ENCODE measurements at places on chromosomes 12 and 14.

GRCh38 chr12:109899783-109900751, at the start of gene TCHP:
Gene TCHP (plus strand): TSS chr12:109900274. CDS start chr12:109903027, 2,753 bp downstream.
- DNase-seq: no peak

- DNase-seq: no peak
Measured at GRCh38 chr12:114938487-114939210, 254.7 kb upstream of the TBX3 start.

DNA sequence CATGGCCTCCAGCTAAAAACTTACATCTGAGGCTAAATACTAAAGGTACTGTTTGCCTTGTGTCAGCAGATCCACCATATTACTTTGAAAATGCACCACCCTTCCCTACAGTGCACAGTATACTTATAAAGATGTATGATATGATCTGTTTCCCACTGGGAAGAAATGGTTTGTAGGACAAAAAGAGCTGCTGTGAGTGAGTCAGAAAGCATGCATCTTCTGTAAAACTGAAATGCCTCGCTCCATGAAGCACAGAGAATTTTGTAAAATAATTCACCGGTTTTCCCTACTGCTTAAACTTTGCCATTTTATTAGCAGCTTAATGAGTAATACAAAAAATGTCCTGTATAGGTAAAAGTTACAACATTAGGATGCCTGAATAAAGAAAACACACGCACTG, 68.8 kb downstream of the MDGA2 start:
- DNase-seq: no peak

DNA sequence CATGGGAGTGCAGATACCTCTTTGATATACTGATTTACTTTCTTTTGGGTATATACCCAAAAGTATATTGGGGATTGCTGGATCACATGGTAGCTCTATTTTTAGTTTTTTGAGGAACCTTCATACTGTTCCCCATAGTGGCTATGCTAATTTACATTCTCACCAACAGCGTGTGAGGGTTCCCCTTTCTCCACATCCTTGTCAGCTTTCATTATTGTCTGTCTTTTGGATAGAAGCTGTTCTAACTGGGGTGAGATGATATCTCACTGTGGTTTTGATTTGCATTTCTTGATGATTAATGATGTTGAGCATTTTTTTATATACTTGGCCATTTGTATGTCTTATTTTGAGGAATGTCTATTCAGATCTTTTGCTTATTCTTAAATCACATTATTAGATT, 44.1 kb upstream of the JDP2 start:
- no peak for DNase-seq

- DNase-seq: no peak
Measured at GRCh38 chr12:98185606-98186005, 329.8 kb upstream of the TMPO start.

- DNase-seq: no peak
Measured at GRCh38 chr12:54126029-54126695, 62.6 kb downstream of the SMUG1 start.

GRCh38 chr12:69835081-69835480, 10.1 kb downstream of the MYRFL start:
- no peak for DNase-seq

GRCh38 chr12:75439930-75440329, 40.6 kb upstream of the GLIPR1 start:
- no peak for DNase-seq

DNA sequence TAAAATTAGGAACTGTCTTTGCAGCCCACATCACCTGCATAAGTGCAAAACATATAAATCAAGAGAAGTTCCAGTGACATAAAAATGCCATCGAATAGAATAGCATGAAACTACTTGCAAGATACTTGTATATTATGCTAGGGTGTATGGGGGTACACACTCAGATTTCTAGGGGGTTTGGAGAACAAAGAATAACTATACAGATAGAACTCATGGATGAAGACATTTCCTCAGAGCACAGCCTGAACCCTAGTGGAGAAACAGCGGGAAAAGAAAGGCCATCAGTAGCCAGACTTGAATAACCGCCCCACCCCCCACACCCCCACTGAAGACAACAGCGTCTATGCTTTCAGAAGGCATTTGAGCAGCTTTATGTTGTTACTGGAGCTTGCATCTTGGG, 425.8 kb downstream of the NPAS3 start:
- DNase-seq: no peak

DNA sequence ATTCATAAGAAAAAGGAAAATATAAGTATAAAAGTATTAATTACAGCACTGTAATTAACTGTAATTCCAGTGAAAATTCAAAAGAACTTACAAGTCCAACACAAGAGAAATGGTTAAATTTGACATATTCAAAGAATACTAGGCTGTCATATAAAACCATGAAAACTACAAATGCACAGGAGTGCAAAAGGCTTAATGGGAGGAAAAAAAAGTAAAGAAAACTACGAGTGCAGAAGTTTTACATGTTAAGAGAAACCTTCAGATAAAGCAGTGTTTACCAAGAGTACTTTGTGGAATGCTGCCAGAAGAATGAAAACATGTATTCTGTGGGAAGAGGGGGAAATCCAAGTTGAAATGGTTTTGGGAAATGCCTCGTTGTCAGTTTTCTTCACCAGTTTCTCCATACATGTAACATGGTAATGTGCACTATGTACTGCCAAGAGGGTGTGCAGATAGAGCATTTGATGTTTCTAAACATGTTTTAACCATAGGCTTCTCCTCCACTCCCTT, 9.1 kb downstream of the HEATR5A start:
- DNase-seq: no peak

Measured in NCI-H1436 treated with DMSO at 0.1 percent for 48 hours (cell line).